ENCODE measurements at places on chromosomes 5 and 9.

GRCh38 chr5:94891972-94892371 lies 273.5 kb downstream of the SLF1 start:
- no peak for DNase-seq

DNA sequence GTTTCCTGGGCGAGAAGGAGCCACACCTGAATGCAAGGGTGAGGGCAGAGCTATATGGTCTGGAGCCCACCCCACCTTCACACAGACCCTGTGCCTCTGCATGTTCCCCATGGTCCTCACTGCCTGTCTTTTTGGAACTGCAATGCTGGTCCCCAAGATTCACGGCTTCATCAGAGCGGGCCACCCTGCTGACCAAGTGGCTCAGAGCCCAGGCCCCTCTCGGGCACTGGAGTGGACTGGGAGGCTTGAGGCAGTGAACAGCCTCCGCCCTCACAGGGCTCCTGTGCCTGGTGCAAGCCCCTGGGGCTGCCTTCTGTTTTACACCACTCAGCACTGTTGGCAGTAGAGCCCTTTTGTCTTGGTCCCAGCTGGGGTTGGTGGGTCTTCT lies 143.2 kb downstream of the CACNA1B start:
- no peak for DNase-seq

- no peak for DNase-seq
Measured at GRCh38 chr5:153974813-153975163, 63.9 kb downstream of the FAM114A2 start.

- DNase-seq = no peak
Measured at GRCh38 chr5:135850231-135850630, 15.8 kb downstream of the SLC25A48 start.

DNA sequence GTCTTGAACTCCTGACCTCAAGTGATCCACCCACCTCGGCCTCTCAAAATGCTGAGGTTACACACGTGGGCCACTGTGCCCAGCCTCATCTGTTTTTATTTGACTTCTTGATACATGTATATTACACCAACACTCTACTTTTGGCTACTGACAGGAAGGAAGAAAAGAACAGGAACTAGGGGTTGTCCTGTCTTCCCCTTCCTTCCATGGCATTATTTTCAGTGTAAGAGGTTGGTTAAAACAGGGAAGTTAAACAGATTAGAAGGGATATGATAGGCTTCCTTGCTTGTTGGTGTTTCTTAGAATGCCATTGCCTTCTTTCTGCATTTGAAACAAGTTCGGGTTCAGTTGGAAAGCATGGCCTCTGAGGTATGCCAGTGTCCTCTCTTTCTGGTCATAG lies 312.8 kb downstream of the NDUFS4 start:
- DNase-seq = no peak

DNA sequence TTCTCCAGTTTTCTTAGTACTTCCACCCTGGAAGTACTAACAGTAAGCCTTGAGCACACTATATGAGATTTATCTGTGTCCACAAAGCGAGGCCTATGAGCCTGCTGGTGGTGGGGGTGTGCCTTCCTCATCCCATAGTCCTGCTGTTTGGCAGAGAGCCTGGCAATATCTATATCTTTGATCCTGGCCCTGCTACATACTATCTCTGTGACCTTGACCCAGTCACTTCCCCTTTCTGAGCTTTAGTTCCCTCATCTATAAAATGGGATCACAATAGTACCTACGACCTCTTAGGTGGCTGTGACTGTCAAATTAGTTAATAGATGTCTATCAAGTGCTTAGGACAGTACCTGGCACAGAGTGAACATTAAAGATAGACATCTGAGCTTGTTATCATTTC lies 114.6 kb upstream of the SAP30L start:
- no peak for DNase-seq

GRCh38 chr5:132394667-132395259 lies 25.3 kb downstream of the SLC22A5 start:
- DNase-seq = no peak

DNA sequence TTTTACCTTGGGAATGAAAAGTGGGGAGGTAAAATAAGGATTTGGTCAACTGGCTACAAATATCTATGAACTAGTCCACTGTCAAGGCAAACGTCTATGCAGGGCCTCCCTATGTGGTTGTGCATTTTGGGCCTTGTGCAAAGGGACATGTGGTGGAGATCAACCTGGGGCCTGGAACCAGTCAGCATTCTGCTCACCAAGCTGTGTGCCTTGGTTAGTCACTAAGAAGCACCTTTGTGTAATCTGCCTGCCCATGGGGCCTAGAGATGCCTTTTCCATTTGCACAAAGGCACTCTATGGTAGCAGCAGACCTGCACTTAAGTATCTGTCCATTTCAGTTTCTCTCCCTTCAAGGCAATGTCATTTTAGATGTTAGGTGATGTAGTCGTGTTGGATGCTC lies 184.0 kb downstream of the GNAQ start:
- no peak for DNase-seq

DNA sequence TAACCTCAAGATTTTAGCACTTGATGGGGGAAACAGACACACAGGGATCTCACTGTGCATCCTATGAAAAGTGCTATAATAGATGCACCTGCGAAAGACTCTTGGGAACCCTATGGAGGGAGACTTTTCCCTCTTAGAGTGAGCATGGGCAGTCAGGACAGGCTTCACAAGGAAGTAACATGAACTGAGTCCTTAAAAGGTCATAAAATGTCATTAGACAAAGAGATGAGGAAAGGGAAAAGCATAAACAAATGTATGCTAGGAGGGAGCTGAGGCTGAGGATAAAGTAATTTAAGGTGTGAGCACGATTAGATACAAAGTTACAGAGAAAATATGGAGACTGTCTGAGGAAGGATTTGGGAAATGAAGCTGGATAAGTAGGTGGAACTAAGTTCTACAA lies 60.6 kb upstream of the MIER3 start:
- DNase-seq = no peak

DNA sequence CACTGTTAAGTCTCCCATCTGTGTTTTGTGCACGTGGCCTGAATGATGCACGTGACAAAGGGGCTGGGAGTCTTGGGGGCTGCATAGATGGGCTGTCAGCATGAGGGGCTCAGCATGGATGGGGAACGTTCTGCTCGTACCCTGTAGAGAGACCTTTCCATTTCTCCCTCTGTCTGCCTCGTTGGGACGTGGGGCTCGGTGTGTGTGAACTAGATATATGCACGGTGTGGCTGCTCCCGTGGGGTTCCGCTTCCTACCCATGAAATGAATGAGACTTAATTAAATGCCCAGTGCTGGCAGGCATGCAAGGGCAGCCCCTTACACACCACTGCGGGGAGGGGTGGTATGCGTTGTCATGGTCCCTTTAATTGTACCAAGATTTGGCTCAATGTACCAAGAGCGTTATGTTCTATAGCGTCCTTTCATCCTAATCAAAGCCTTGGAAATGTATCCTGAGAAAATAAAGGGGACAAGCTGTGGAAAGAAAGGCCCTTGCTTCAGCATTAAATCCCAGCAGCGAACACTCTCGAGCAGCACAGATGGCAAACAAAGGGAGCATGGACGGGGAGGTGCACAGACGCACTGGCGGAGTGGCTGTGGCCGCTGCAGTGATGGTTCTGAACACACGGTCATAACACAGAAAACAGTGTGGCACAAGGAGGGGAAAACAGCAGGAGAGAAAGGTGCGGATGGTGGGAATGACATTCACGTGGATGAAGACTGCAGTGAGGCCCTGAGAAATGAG lies 66.8 kb downstream of the RASGEF1C start:
- no peak for DNase-seq

- no peak for DNase-seq
Measured at GRCh38 chr5:124130816-124131215, 615.6 kb downstream of the ZNF608 start.

DNA sequence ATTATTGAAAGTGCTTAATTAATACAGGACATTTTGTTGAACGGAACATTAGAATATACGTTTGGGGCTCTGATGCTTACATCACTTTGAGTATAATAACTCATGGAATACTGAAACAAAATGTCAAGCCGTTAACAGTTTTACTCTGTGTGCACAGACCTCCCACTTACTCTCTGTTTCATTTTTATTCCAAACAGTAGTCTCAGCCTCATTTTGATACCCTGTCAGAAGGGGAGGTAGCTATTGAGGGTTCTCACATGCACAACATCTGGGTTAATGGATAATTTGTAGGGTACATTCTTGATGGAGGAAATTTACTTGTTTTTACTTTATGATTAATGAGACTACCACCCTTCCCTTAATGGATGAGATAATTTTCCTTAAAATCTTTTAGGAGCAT lies 59.0 kb downstream of the SCAMP1 start:
- no peak for DNase-seq

GRCh38 chr5:168946363-168946762 lies 354.6 kb downstream of the SLIT3 start:
- no peak for DNase-seq

DNA sequence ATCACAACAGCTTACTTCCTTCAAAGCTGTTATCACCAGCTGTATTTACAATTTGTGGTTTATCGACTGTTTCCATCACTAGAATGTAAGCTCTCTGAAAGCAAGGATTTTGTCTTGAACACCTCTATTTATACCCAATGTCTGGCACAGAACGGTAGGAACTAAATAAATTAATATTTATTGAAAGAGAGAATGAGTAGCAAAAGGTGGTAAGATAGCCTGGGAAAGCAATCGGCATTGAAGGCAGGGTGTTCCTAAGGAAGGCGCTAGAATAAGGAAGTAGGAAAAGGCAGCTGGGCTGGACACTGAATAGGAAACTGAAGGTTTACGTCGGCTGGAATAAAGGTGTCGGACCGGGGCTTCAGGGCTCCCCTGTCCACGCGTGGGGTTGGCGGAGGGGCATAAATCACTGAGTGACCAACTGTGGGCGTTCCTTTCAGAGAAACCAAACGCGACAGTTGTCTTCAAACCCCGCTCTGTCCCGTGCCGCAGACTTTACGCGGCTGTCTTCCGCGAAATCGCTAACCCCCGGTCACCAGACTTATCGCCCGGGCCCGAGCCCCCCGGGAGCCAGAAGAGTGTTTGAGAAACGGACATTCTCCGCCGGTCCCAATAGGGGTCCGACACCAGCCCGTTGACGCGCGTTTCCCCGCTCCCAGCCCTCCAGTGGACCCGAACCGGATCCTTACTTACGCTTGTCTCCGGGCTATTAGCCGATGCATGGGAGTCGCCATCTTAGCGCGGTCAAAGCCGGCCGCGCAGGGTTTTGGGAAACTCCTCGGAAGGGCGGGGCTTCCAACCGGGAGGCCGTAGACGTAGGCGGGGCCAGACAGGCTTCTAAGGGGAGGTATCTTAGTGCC lies at the start of gene ZCCHC10:
ZCCHC10 (minus strand) TSS at position 746 of the 860 bp plus-strand sequence; CDS start at position 734, 12 bp downstream.
- peak; percentile 81 for DNase-seq

- DNase-seq = peak; percentile 44
Measured at GRCh38 chr5:138641547-138642298, 66.5 kb upstream of the HSPA9 start.

- DNase-seq = peak; percentile 61
Measured at GRCh38 chr9:136283291-136284235, 20.3 kb downstream of the CCDC187 start.
